ENCODE measurements at places on chromosomes 1 and 21. TPM values are rescaled to one million over a fixed set of nuclear protein-coding genes. Genes with fewer than 3 reads are reported as not detected.

Gene SPRR2F
- total RNA-seq: not detected

Gene SPATA21
- total RNA-seq: not detected

Gene KRTAP11-1
- total RNA-seq: not detected

Gene KLF17
- total RNA-seq: not detected

Gene TFF3
- not detected for total RNA-seq

Gene MXRA8
- 0.50 TPM for total RNA-seq

Gene NAXE
- 65.9 TPM for total RNA-seq

Gene CSF3R
- total RNA-seq: 0.06 TPM

Gene ELAVL4
- total RNA-seq: not detected

Gene VANGL1
- total RNA-seq: 2.9 TPM

Gene SYCP1
- total RNA-seq: not detected

Gene TMEM54
- total RNA-seq: 1.2 TPM

Gene FMO5
- total RNA-seq: 0.31 TPM

Gene ASCL5
- 0.35 TPM for total RNA-seq

Gene CRNN
- total RNA-seq: not detected

Gene OPTC
- total RNA-seq: not detected

GRCh38 chr1:29708381-29708780 is 472.1 kb downstream of the PTPRU start:
- DNase-seq: no peak

DNA sequence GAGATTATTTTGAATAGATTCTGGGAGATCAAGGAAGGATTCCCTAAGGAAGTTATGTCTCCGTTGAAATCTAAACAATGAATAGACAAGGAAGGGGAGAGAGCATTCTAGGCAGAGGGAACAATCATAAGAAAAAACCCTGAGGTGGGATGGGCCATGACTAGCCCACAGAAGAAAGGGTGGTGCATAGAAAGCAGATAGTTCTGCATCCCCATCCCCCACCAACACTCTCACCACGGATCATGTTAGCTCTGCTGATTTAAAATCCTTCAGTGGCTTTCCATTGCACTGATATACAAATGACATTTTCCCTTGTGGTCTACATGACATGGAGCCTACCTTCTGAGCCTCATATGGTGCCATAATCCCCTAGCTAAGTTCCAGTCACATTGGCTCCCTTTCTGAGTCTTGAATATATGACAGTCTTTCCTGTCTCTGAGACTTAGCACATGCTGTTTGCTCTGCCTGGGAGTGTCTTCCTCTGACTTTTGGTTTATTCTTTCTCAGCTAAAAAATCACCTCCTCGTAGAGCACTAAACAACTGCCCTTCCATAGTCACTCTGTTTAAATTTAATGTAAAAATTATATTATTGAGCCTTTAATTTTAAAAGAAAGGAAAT is 15.2 kb downstream of the SCMH1 start:
- DNase-seq: no peak

DNA sequence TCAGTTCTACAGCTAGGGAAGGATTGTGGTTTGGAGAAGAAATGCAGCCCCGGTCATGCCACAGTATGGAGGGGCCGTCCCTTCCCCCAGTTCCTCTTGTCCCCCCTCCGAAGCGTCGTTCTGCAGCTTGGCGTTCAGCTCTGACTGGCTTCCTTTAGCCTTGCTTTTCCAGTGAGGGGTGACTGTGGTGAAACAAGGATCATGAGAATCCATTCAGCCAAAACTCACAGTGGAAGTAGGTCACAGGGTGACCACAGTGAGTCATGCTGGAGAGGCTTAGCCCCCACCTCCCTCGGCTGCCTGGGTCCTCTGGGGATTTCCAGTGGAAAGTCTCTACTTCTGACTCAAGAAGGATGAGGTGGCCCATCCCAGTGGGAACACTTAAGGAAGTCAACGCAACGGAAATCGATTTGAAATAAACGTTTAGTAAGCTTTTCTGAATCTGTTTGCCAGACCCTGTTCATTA is 37.3 kb upstream of the COL6A2 start:
- peak; percentile 68 for DNase-seq

DNA sequence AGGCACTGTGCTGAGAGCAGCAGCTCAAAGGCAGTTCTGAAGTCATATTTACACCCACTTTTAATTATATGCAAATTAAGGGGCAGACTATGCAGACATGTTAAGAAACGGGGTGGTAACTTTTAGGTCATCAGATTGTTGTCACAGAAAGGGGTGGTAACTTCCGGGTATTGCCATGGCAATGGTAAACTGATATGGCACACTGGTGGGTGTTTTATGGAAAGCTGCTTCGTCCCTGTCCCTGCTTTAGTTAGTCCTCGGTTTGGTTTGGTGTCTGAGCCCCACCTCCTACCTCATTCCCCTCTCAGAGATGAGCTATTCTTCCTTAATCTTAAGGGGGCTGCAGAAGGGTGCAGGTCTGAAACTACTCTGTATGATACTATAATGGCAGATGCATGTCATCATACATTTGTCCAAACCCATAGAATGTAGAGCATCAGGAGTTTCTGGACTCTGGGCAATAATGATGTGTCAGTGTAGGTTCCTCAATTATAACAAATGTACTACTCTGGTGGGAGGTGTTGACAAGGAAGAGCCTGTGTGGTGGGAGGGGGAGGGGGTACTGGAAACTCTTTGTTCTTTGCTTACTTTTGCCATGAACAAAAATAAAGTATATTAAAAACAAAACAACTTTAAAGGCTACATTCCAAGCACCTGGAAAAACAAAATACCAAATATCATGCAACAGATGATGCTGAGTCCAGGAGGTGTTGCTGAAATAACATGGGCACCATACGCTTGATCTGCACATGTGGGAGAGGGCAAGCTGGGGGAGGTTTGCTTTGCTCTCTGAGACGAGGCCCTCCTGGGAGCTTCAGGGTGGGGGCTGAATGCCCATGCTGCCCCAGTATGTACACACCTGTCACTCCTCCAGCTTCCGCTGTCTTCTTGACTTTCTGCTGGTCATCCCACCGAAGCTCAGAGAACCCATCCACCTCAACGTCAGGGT is 6.3 kb downstream of the PARP1 start:
- no peak for DNase-seq

GRCh38 chr1:231317306-231318014 is 20.2 kb downstream of the EXOC8 start:
- DNase-seq: peak; percentile 8

GRCh38 chr21:38913120-38913892 is 107.6 kb downstream of the ETS2 start:
- no peak for DNase-seq

- no peak for DNase-seq
Observed at GRCh38 chr1:68280286-68280685, 48.0 kb upstream of the WLS start.

- no peak for DNase-seq
Observed at GRCh38 chr1:161958425-161958824, 65.2 kb downstream of the OLFML2B start.

- no peak for DNase-seq
Observed at GRCh38 chr1:170145770-170146676, at the start of gene NTMT2. Gene NTMT2, plus strand, starts transcription at chr1:170145959. Its CDS starts 149 bp downstream, at chr1:170146108.

DNA sequence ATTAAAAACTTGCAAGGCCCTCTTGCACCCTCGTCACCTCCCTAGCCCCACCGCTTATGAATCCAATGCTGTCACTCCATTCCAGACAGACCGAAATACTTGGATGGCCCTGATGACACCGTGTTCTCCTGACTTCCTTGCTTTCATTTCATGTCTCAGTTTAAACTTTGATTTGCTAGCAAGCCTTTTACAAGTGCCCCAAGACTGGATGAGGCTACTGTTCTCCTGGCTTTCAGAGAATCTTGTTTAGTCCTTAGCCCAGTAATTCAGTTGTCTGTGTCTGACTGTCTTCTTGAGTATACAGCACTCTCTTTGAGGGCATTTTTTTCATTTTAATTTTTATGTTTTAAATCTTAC is 824 bp upstream of the IFI44L start:
- DNase-seq: no peak

- DNase-seq: peak; percentile 22
Observed at GRCh38 chr1:103525114-103525606, 339 bp upstream of the RNPC3 start.

DNA sequence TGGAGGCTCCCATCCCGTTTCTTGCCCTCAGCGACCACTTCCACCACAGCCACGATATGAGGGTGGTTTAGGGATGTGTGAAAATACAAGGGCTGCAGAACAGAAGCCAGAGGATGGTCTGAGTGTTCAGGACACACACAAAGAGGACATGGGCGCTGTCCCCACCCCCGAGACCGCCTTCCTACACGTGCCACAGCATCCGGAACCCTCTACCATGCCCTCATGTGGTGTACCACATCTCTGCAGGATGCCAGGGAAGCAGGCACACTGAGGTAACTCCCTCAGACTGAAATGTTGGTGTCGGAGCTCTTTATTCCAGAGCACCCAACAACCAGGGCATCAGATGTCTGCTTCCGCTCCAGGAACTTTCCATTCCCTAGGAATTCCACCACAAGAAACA is 23.1 kb downstream of the NPHP4 start:
- no peak for DNase-seq

GRCh38 chr1:200819726-200820125 is 53.1 kb upstream of the GPR25 start:
- DNase-seq: no peak

DNA sequence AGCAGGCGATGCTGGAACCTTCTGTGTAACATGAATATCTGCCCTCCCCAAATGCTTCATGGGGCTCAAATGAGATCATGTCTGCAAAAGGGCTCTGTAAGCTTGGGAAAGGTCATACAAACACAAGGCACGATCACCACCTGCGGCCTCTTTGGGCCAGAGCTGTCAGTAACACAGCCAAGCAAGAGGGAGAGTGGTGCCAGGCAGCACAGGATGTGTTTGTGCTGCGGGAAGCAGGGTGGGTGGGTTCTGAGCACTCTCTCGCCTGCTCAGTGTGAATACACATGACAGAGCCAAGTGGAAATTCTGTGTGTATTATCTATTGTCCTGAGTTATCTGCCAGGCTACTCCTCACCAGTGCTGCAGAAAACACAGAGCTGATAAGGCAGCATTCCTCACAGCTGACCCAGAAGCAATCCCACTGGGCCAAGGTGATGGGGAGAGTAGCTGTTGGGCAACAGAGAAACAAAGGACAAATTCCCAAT is 101.2 kb downstream of the LAMC2 start:
- no peak for DNase-seq

- no peak for DNase-seq
Observed at GRCh38 chr1:162172311-162173102, 103.0 kb downstream of the NOS1AP start.

GRCh38 chr1:11507309-11507708 is 28.4 kb downstream of the DISP3 start:
- no peak for DNase-seq

DNA sequence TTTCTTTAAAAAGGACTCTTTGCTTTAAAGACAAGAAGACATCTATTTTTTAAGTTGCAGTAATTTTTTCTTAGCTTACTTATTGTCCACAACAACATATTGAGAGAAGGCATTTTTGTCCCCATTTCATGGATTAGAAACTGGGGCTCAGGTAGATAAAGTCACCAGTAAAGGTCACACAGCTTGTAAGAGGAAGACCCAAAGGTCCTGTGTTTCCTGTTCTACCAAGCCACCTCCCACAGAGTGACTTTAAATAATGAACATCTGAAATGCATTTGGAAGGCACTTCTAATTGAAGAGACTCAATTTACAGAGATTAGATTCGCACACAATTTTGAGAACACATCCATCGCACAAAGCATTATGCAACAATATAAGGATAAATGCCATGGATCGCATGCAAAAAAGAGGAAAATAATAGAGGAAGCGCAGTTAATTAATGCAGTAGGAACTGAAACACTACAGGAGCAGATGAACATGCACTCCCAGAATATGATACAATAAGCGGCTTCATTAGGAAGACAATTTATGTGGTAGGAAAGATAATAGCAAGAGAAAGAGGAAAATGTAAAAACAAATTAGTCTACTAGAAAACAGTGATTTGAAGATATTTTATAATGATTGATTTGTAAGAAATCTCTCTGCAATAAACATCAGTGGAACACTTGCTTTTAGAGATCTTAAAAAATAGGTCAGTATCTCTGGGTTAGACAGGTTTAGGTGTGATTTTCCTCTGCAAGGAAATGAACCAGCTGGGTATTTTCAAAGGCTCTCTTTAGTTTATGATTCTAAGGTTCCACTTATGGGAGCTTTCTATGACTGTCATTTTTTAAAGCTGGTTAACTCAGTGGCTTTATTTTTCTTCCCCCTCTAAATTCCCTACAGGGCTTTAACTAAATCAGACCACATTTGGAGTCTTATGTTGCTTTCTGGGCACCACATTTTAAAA is 27.1 kb upstream of the CD2 start:
- DNase-seq: no peak

- DNase-seq: no peak
Observed at GRCh38 chr21:44084496-44085241, 22.5 kb upstream of the PWP2 start.

DNA sequence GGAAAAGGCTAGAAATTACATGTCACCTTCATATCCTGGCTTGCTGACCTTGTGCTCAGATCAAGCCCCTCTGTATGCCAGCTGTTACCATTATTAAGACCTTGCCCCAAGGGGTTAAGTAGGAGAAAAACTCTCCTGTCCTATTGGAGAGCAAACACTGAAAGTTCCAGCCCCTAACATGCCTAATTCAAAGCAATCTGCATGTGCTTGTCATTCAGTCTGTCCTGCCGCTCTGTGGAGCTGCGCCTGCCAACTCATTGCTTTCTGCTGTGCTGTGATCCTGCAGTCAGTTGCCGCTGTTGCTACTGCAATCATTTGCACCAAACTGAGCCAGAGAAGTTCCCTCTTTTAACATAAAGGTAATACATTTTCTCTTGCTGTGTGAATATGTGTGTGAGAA is 113.4 kb downstream of the DISP1 start:
- DNase-seq: no peak

- DNase-seq: no peak
Observed at GRCh38 chr1:212401042-212401441, 13.6 kb downstream of the PACC1 start.

GRCh38 chr1:26956321-26956720 is 3.9 kb downstream of the KDF1 start:
- no peak for DNase-seq

GRCh38 chr1:188302746-188303145 is 1474.0 kb downstream of the PLA2G4A start:
- no peak for DNase-seq
